Lung microvascular endothelial cell (primary cell): ENCODE measurements at places on chromosomes 1 and 21.
A peak's percentile ranks its signal among the peaks of the same experiment; 100 is the strongest.

GRCh38 chr1:107748531-107748930 is 216.4 kb downstream of the VAV3 start:
- DNase-seq, result no peak

GRCh38 chr1:75533085-75533484 is 77.8 kb downstream of the SLC44A5 start:
- DNase-seq, result peak; percentile 14

- no peak for DNase-seq
Measured at GRCh38 chr1:93552741-93553455, 105.0 kb downstream of the FNBP1L start.

- DNase-seq, result no peak
Measured at GRCh38 chr1:94620345-94621031, 78.9 kb upstream of the F3 start.

- no peak for DNase-seq
Measured at GRCh38 chr1:5896706-5897660, 95.2 kb downstream of the NPHP4 start.

GRCh38 chr1:30777904-30778153 is 20.3 kb upstream of the LAPTM5 start:
- no peak for DNase-seq

GRCh38 chr1:225449774-225450173 is 21.9 kb upstream of the LBR start:
- no peak for DNase-seq

DNA sequence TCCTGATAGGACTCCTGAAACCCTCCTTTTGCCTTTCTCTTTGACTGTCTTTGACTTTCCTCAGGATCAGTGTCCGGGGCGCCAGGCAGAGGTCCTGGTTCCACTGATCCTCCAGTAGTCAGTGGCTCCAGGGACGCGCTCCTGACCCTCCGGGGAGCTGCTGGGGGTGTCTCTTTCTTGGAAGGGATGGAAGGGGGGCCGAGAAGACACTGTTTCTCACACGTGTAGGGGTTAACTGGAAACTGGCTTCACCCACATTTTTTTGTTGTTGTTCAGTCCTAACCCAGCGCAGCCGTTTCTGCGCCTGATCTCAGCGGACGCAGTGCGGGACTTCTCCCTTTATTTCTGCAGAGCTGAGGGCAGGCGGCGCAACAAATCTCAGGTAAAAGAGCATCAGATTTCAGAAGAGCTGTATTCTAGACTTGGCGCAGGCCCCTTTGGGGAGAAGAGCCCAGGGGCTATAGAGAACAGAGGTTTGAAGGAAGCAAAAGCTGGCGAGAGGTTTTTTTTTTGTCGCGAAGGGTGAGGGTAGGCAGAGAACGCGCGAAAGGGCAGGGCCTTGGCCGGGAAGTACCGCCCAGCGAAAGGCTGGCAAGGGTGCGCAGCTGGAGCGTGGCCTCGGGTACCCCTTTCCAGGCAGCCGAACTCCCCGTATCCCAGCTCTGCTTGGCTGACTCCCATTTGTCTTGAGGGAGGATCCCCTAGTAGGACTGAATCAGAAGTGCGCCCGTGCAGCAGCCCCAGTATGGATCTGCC is 4.3 kb upstream of the LHX9 start:
- no peak for DNase-seq

- no peak for DNase-seq
Measured at GRCh38 chr21:45164124-45164511, 89.7 kb downstream of the ADARB1 start.

GRCh38 chr1:153506386-153506785 is 29.4 kb downstream of the S100A6 start:
- no peak for DNase-seq

DNA sequence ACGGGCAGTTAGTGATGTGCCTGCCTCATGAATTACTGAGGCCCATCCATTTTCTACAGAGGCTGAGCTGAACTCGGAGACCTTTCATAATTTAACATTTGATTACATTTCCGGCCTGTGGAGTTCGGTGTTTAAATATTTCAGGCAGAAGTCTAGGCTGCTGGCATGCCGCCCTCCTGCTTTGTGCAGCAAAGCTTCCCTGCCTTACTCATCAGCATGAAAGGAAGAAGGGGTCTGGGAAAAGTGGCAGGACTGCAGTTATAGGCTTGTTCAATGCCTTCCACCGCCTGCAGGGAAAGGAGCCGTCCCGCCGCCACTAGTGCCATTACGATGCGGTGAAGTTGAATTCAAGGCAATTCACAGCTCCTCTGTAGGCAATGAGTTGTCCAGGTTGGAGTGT is 527.9 kb downstream of the NPHP4 start:
- DNase-seq, result no peak

- no peak for DNase-seq
Measured at GRCh38 chr1:62117018-62117750, 77.5 kb upstream of the L1TD1 start.

DNA sequence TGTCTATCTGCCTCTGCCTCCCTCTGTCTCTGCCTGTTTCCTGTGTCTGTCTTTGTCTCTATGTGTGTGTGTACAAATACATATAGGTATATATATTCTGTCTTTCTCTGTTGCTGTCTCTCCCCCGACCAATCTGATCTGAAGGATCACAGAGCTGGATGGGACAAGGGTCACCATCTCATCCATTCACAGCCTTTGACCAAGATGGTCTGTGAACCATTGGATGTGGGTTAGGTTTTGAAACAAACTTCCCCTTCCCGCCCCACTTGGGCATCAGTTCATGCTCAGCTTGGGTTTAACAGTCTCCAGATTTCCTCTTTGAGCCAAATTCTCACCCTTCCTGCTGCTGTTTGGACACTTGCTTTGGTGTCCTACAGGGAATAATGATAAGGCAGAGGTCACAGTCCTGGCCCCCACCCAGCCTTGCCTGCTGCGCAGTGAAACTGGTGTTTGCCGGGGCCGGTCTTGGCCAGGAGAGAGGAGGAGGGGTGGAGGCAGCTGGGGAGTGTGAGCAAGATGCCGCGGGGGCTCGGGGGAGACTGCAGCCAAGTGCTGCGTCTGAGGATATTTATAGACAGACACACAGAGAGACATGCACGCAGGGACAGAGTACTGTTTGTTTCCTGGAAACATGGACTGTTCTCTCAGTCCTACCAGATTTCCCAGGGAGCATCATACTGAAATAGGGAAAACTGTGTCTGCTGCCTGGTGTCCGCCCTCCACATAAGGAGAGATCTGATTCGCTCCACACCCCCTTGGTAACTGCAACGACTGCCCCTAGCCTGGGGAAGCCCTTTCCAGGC is 27.0 kb upstream of the BTG2 start:
- peak; percentile 35 for DNase-seq

DNA sequence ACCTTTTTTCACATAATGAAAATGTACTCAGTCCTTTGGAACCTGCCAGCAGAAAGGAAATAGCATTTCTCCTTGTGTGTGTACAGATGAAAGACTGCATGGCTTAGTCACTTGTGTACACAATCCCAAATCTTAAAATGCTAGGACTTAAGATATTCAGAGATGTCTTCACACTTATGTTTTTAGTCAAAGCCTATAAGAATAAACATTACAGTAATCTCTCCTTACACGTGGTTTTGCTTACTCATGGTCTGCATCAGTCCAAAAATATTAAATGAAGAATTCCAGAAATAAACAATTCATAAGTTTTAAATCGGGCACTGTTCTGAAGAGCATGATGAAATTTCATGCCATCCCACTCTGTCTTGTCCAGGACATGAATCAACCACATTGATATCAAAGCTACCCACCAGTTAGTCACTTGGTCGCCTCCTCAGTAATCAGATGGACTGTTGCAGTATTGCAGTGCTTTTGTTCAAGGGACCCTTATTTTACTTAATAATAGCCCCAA is 75.7 kb upstream of the RRP15 start:
- DNase-seq, result no peak

- DNase-seq, result no peak
Measured at GRCh38 chr1:240435996-240436566, 175.9 kb downstream of the GREM2 start.

- no peak for DNase-seq
Measured at GRCh38 chr1:19885821-19886220, 3.6 kb downstream of the OTUD3 start.

DNA sequence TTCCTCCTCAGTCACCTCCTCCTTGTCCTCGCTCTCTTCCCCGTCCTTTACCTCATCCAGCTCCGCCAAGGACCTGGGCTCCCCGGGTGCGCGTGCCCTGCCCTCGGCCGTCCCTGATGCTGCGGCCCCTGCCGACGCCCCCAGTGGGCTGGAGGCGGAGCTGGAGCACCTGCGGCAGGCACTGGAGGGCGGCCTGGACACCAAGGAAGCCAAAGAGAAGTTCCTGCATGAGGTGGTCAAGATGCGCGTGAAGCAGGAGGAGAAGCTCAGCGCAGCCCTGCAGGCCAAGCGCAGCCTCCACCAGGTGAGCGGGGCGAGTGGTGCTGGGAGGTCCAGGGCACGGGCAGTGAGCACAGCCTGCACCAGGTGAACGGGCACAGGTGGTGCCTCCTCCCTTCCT is 76.2 kb downstream of the SKI start:
- no peak for DNase-seq

DNA sequence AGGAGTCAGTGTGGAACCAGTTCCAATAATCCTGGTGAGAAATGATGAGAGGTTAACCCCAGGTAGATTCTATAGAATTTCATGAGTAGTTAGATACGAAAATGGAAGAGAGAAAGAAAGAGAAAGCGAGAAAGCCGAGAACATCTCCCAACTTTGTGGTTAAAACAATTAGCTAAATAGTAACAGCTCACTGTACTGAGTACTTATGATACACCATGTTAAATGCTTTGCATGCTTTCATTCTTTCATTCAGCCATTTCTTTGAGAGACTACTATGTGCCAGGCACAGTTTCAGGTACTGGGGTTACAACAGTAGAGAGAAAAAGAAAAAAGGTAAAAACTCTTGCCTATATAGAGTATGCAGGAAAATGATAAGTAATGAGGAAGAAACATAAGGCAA is 109.7 kb upstream of the SYT6 start:
- no peak for DNase-seq

DNA sequence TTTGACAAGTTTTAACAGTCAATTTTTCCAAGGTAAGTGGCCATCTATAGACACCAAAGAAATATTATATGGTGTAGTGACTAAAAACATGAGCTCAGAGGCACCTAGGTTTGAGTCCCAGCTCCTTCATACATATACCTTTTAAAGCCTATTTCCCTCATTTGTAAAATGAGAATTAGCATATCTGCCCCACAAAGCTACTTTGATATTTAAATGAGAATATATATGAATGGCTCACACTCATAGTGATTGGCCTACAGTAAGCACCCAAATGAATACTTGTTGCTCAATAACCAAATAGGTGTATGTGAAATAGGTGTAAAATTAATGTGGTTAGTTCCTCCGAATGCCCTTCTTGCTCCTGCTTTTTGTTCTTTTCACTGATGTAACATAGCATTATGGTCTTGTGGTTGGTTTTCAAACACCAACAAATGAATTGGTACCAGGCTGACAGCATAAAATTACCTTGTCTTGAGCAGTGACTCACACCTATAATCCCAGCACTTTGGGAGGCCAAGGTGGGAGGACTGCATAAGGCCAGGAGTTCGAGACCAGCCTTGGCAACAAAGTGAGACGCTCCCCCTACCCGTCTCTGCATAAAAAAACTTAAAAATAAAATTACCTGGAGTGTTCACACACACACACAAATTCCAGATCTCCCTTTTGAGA is 25.3 kb downstream of the CNIH4 start:
- no peak for DNase-seq

- no peak for DNase-seq
Measured at GRCh38 chr1:237903961-237904360, 13.2 kb upstream of the ZP4 start.

- DNase-seq, result no peak
Measured at GRCh38 chr21:42256316-42256715, 37.4 kb downstream of the ABCG1 start.

DNA sequence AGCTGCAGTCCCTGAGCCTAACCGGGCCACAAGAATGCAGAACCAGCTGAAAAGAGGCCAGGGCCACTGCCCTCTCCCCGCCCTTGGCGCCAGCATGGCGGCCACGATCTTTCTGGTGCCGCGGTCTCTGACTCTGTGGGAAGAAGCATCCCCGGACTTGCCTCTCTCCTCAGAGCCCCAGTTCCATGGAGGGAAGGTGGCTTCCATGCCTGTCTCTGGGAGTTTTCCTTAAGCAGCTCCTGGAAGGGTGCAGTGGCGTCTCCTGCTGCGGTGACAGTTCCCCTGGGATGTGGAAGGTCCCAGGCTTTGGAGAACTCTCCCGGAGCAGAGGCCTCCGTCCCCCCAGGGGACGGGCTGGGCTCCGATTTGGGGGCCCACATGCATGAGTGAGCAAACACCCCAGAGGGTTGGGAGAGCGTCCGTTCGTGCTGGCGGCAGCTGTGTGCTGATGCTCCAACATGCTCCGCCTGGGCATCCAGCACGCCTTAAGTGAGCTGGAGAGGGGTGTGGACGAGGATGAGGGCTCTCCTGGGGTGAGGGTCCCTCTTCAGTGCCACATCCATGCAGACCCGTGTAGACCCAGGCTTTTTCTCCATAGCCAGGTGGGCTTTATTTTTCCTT is 109.8 kb upstream of the COL6A1 start:
- no peak for DNase-seq

GRCh38 chr1:246725191-246725590 is 982 bp downstream of the SCCPDH start:
- DNase-seq, result no peak

DNA sequence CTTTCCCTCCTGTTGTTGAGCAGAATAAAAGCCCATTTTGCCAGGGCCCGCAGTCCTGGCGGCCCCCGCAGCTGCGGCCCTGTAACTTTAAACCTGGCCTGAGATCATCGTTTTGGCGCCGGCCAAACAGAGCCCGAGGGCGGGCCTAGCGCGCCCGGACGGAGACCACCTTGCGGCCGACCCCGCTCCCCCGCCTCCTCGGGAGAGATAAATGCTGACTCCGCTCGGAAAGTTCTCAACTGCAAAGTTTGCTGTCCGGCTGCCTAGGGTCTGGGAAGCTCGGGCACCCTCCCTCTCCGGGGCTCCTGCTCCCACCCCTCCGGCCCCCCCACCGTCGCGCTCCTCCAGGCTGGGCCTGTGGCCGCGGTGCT is at the start of gene PDPN:
PDPN (plus strand) TSS at position 238 of the 371 bp plus-strand sequence. CDS start 202 bp downstream, outside the sequence.
- peak; percentile 82 for DNase-seq

- DNase-seq, result no peak
Measured at GRCh38 chr21:35015435-35016024, 33.6 kb downstream of the RUNX1 start.

DNA sequence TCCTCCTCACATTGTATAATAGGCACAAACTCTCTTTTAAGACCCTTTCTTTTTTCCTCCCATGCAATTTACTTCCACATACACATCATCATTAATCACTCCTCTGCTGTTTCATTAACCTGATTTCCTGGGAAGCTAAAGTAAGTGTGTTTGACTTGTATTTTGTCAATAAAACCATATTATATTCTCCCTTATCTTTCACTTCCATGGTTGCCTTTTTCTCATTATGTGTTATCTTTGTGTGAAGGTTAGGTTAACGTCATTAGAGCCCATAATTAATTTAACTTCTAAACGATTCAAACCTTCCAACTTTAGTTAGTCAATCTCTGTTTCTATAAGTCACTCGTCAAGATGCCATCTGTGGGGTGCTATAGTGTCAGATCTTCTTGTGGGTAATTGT is 313.0 kb downstream of the PAPPA2 start:
- DNase-seq, result no peak

- DNase-seq, result peak; percentile 66
Measured at GRCh38 chr1:172449585-172450523, 6.0 kb upstream of the PIGC start.
